Spinal cord (tissue), 10 donors: ENCODE measurements at places on chromosomes 4 and X. TPM values are rescaled to one million over a fixed set of nuclear protein-coding genes. Genes with fewer than 3 reads are reported as not detected.

GRCh38 chrX:139842326-139843185 is 90.3 kb downstream of the ATP11C start:
- H3K27me3 ChIP-seq = no peaks in the 10 kb centered on the region
- no peak for DNase-seq
- H3K4me3 ChIP-seq = no peak overlapping the region

Gene HSPA4L
- polyA plus RNA-seq = 18.1 TPM

- H3K36me3 ChIP-seq = no peaks in the 10 kb centered on the region
- H3K4me1 ChIP-seq = no peaks in the 10 kb centered on the region
- H3K27me3 ChIP-seq = no peaks in the 10 kb centered on the region
- DNase-seq = no peak
- no peak overlapping the region for H3K27ac ChIP-seq
Measured at GRCh38 chr4:44145868-44146267, 302.7 kb downstream of the KCTD8 start.

Gene MAGEA12
- polyA plus RNA-seq = not detected

DNA sequence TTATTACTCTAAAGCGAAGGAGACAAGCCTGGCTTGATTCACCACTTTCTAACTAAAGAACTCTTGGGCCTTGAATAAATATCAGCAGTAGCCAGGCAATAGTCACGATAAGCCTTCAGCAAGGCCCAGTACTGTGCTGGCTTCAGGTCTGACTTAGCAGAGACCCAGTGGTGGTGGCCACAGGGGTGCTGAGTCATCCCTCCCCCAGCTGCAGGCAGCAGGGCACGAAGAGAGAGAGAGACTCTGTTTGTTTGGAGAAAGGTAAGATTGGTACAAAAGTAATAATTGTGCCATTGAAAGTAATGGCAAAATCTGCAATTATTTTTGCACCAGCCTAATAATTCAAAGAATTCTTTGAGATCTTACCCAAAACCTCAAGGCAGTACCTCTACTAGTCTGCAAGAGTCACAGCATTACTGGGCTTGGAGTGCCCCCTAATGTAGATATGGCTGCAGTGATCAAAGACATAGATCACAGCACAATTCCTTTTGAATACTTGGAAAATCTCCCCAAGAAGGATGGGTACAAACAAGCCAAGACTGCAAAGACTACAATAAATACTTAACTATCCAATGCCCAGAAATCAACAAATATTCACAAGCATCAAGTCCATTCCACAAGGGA is 159.5 kb upstream of the USP38 start:
- H3K4me1 ChIP-seq = no peaks in the 10 kb centered on the region
- H3K27ac ChIP-seq = no peak overlapping the region
- H3K36me3 ChIP-seq = no peaks in the 10 kb centered on the region

Gene TADA2B
- 30.1 TPM for polyA plus RNA-seq

DNA sequence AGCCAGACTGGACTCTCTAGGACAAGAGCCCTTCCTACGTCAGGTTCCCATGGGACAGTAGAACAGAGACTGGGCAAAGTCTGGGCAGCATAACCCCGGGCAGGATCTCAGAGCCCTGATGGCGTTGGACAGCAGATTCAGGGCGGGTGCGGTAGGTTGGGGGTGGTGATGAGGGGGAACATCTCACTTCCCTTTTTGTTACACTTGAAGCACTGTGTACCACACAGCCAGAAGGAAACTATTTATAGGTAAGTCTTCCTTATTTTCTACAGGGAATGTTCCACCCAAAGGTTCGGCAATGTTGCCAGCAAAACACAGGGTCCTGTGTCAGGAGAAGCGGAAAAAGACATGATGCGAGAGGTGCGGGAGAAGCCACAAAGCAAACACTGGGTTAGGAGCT is 54.3 kb downstream of the TSC22D3 start:
- peaks cover 26% of the 10 kb centered on the region for H3K4me1 ChIP-seq
- DNase-seq = no peak
- H3K27ac ChIP-seq = no peak overlapping the region
- H3K27me3 ChIP-seq = peaks cover 16% of the 10 kb centered on the region
- no peaks in the 10 kb centered on the region for H3K36me3 ChIP-seq
- H3K4me3 ChIP-seq = no peak overlapping the region

- H3K27ac ChIP-seq = no peak overlapping the region
- peaks cover 36% of the 10 kb centered on the region for H3K4me1 ChIP-seq
- H3K36me3 ChIP-seq = no peaks in the 10 kb centered on the region
- peaks cover 13% of the 10 kb centered on the region for H3K27me3 ChIP-seq
- H3K4me3 ChIP-seq = no peak overlapping the region
- DNase-seq = no peak
Measured at GRCh38 chrX:69138512-69138911, 26.7 kb downstream of the PJA1 start.

DNA sequence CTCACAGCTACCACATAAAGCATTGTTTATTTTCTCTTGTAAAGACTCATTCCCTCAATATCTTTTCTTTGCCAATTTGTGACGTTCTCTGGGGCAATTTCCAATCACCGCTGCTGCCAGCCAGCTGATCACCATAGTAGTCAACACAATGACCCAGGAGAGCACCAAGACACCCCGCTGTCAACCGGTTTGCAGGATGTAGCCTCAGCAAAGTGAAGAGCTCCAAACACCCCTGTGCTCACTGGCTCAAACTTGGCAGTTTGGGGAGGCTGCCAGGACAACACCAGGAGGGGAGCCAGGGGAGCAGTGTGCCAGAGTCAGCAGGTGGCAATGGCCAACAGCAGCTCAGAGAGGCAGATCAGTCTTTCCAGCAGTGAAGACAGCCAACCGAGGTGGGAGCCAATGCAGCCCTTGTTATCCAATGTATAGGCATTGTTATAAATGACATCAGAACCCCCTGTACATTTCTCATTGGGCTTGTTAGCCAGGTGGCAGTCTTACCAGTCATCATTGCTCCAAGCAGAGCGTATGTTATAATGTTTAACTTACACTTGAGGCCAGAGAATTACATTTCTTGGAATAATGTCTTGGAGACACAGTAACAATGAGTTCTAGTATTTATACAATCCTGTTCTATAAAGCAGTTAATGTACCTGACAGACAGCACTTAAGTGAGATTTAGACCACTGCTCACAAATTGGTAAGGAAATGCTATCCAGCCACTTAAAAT is 274.9 kb upstream of the GK2 start:
- H3K27me3 ChIP-seq = no peaks in the 10 kb centered on the region
- no peak overlapping the region for H3K27ac ChIP-seq
- H3K36me3 ChIP-seq = no peaks in the 10 kb centered on the region
- no peak overlapping the region for H3K4me3 ChIP-seq

Gene BCOR
- polyA plus RNA-seq = 31.2 TPM

Gene CNGA1
- polyA plus RNA-seq = 0.49 TPM

GRCh38 chrX:100829730-100830129 is 9.5 kb downstream of the CSTF2 start:
- H3K4me1 ChIP-seq = no peaks in the 10 kb centered on the region
- no peak overlapping the region for H3K27ac ChIP-seq
- H3K36me3 ChIP-seq = peaks cover 11% of the 10 kb centered on the region
- peaks cover 5% of the 10 kb centered on the region for H3K27me3 ChIP-seq
- no peak overlapping the region for H3K4me3 ChIP-seq

GRCh38 chrX:104482757-104483156 is 83.2 kb upstream of the IL1RAPL2 start:
- H3K27me3 ChIP-seq = peaks cover 2% of the 10 kb centered on the region
- no peak for DNase-seq
- no peak overlapping the region for H3K27ac ChIP-seq
- H3K4me1 ChIP-seq = no peaks in the 10 kb centered on the region
- no peak overlapping the region for H3K4me3 ChIP-seq
